ENCODE measurements at places on chromosomes 4 and X.

GRCh38 chrX:149010013-149010852 lies 494.9 kb downstream of the IDS start:
- no peak for DNase-seq

DNA sequence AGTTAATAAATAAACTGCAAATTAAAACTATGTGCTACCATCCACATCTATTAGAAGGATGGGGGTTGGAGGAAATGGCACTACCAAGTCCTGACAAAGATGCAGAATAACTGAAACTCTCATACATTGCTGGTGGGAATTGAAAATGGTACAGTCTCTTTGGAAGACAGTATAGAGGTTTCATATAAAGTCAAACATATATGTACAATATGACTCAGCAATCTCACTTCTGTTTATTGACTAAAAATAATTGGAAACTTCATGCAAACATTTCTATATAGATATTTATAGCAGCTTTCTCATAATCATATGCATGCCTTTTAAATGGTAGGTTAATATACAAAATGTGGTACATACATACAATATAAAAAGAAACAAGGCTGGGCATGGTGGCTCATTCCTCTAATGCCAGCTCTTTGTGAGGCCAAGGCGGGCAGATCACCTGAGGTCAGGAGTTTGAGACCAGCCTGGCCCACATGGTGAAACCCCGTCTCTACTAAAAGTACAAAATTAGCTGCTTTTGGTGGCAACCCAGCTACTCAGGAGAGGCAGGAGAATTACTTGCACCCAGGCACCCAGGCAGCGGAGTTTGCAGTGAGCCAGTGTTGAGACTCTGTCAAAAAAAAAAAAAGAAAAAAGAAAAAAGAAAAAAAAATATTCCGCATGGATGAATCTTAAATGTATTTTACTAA lies 225.0 kb upstream of the CXXC4 start:
- DNase-seq = no peak

- DNase-seq = no peak
Measured at GRCh38 chr4:69749771-69750170, 10.6 kb downstream of the SULT1B1 start.

GRCh38 chrX:103329991-103330390 lies at the start of gene TCEAL7:
Gene TCEAL7 (plus strand): TSS chrX:103330239. CDS start chrX:103331404, 1,165 bp downstream.
- no peak for DNase-seq

- peak; percentile 57 for DNase-seq
Measured at GRCh38 chrX:40153345-40154249, 55.8 kb upstream of the BCOR start.

DNA sequence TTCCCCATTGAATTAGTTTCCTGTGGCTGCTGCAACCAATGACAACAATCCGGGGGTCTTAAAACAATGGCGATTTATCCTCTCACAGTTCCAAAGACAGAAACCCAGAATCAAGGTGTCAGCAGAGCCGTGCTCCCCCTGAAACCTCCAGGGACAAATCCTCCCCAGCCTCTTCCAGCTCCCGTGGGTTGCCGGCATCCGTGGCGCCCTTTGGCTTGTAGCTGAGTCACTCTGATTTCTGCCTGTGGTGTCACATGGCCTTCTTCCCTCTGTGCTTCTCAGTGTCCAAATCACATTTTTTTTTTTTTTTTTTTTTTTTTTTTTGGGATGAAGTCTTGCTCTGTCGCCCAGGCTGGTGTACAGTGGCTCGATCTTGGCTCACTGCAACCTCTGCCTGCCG lies 64.5 kb upstream of the STX18 start:
- DNase-seq = no peak

- no peak for DNase-seq
Measured at GRCh38 chr4:151667666-151668065, 93.1 kb downstream of the GATB start.

DNA sequence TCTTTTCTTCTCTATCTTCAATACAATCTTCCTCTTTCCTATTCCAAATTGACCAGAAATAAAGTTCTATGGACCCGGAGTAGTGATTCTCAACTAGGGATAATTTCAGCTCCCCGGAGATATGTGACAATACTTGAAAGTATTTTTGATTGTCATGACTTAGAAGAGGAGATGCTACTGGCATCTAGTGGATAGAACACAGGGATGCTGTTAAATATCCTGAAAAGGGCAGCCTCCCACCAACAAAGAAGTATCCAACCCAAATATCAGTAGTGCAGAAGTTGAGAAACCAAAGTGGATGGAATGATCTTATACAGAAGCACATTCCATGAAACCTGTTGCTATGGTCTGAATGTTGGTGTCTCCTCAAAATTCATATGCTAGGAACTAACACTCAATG lies 65.7 kb upstream of the NDST3 start:
- DNase-seq = no peak

DNA sequence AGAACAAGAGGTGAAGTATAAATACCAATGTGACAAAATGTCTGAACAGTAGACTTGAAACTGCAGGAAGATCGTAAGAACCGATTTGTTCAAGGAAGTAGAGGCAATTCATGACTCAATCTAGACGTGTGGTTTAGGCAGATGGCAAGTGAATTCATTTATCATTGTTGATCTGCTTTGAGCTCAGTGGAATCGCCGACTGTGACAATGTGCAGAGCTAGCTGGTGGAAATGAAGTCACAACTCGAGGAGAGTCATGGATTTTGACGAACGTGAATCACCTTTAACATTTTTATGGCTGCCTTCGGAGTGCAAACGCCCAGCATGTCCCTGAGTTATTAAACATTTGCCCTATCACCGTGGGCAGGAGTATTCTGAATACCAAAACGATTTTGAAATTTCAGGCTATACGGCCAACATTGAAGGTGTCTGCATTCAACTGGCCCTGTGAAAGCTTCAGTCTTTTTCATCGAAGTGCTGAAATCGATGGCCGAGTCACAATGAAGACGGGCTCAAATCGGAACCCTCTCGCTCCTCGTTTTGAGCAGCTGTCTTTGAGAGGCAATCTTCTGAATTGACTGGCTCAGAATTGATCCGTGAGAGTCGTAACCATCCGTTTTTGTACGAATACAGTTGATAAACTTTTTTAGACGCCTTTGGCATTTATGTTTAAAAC lies 689 bp upstream of the OGT start:
- no peak for DNase-seq

DNA sequence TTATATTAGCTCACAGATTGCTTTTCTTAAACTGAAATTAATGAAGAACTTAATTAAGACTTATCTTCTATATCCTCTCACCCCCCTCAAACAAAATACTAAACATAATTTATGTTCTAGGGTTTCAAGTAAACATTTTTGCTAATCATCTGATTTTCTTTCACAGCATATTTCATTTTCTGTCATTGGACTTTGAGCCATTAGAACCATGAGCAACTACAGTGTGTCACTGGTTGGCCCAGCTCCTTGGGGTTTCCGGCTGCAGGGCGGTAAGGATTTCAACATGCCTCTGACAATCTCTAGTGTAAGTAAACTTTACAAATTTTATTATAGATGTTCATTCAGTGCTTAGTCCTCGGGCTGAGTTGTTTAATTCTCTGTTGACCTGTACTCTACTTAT lies 3.3 kb downstream of the PDLIM5 start:
- no peak for DNase-seq

GRCh38 chr4:111400741-111401140 lies 744.5 kb upstream of the FAM241A start:
- no peak for DNase-seq

DNA sequence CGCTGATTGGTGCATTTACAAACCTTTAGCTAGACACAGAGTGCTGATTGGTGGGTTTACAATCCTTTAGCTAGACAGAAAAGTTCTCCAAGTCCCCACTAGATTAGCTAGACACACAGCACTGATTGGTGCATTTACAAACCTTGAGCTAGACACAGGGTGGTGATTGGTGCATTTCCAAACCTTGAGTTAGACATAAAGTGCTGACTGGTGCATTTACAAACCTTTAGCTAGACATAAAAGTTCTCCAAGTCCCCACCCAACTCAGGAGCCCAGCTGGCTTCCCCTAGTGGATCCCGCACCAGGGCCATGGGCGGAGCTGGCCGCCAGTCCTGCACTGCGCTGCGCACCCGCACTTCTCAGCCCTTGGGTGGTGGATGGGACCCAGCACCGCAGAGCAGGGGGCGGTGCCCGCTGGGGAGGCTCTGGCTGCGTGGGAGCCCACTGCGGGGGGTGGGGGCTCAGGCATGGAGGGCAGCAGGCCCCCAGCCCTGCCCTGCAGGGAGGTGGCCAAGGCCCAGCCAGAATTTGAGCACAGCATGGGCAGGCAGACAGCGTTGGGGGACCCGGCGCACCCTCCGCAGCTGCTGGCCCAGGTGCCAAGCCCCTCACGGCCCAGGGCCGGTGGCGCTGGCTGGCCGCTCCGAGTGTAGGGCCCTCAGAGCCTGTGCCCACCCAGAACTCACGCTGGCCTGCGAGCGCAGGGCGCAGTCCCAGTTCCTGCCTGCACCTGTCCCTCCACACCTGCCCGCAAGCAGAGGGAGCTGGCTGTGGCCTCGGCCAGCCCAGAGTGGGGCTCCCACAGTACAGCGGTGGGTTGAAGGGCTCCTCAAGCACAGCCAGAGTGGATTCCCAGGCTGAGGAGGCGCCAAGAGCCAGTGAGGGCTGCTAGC lies 608.9 kb upstream of the LCORL start:
- DNase-seq = no peak

- DNase-seq = no peak
Measured at GRCh38 chr4:110371016-110371770, 104.8 kb upstream of the ENPEP start.

DNA sequence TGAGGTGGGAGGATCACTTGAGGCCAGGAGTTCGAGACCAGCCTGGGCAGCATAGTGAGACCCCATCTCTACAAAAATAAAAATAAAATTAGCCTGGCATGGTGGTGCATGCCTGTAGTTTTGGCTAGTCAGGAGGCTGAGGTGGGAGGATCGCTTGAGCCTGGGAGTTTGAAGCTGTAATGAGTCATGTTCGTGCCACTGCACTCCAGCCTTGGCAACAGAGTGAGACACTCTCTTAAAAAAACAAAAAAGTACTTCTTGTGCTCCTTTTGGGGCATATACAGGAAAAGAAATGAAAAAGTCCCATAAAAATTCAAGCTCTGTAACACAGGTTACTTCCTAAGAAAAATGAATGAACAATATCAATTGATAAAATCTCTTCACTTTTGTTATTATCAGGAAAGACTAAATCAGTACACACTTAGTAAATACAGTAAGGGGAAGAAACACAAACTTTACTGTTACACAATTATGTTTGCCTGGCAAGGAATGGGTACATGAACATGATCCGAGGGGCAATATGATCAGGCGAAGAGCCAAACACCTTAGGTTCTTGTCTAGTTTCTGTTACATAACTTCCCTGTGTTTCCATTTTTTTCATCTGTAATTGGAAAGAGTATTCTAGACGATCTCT lies 46.9 kb downstream of the CCDC158 start:
- no peak for DNase-seq

GRCh38 chr4:53688186-53688790 lies 97.0 kb upstream of the LNX1 start:
- DNase-seq = peak; percentile 8

GRCh38 chr4:174088795-174089194 lies 194.7 kb downstream of the FBXO8 start:
- no peak for DNase-seq

- no peak for DNase-seq
Measured at GRCh38 chrX:24858004-24858746, 157.6 kb downstream of the ARX start.

DNA sequence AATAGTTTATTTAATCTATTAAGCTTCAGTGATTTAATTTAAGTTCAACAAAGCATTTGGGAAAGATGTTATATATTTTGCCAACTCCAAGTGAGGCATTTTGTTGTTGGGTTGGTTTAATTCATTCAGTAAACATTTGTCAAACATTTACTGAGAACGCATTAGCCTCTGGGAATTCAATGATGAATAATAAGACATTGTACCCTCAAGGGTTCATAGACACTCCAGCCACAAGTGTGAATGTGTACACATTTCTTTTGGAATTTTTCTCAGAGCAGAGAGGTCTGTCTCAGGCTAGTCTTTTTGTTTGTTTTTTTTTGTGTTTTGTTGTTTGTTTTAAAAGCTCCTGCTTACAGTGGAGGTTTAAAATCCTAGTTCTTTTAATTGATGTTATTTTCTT lies 203.9 kb downstream of the SOWAHB start:
- DNase-seq = no peak
